Hematopoietic multipotent progenitor cell treated with erythropoietin and hydrocortisone succinate and interleukin-3 and kit ligand, for 6 days (in vitro differentiated cells): ENCODE measurements at places on chromosomes 2 and 18.

DNA sequence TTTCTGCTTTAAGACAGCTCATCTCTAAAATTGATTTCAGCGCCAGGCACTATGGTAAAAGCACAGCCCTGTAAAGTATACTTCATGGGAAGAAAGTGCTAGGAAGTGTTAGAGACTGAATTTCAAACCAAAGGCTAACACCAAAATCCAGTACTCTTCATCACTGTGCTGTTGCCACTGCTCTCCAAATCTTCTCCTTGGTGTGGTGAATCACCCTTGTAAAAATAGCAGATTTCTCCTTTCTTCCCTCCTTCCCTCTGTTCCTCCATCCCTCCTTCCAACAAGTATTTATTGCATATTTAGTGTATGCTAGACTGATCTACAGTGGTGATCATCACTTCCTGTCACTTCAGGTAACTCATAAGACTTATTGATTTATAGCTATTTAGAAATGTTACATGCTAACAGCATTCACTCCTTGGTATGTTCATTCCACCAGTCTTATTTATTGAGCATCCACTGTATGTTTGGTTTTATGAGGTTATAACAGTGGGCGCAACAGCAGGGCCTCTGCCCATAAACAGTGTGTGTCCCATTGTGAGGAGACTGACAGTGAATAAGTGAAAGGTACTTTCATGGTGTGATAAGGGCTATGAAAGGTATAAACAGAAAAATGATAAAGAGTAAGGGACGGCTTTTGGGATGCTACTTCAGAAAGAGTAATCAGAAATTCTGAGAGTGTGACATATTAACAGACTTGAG, 20.0 kb downstream of the KDM3A start:
- no peak for DNase-seq

DNA sequence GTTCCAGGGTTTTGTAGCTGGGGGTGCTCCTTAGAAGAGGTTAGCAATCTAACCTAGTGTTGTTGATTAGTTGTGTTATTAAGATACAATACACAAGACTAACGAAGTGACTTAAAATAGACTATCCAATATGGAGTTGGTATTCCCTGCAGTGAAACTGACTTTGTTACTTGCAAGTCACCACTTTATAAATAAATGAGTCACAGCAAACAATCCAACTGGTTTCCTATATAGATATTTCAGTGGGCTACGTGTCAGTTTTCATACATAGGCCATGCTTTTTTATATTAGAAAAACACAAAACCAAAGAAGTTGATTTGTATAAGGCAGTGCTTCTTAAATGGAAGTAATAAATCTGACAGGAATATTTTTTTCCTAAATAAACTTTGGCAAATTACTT, 274.0 kb downstream of the CAMKMT start:
- DNase-seq = no peak

DNA sequence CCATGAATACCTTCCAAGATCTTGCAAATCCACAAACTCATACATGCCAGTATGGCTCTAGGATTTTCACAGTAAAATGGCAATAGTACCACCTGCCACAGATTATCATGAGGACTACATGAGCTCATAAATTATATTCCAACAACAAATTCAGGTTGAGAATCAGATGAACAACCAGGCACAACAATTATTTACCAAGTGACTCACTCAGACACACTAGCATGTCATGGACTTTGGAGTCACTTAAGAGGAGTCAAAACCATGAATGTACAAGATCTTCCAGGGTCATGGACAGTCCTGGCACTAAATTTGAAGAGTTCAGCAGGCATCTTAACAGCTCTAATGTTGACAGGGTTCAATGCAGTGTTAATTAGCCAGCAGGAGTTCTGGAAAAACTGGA, 34.4 kb upstream of the BZW1 start:
- DNase-seq = no peak

DNA sequence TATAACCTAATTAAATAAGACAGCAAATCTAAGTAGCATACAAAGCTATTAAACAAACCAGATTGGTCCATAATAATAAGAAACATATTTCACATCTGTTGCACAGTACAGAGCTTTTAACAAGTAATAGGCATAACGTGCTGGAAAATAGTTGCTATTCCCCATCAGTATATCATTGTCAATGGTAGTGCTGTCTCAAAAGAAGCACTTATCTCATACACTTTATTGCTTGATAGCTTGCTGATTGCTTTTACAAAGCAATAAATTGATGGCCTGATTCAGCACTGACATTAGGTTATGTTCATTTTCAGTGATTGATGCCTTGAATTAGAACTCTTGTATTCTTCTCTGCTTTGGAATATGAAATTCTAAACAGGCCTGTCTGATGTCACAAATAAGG, 641.7 kb downstream of the CBLN2 start:
- no peak for DNase-seq

- no peak for DNase-seq
These were observed 1.4 kb upstream of the SP5 start for GRCh38 chr2:170713543-170714380.
